GOT3 (cell line): ENCODE measurements at places on chromosomes 7 and 10.

DNA sequence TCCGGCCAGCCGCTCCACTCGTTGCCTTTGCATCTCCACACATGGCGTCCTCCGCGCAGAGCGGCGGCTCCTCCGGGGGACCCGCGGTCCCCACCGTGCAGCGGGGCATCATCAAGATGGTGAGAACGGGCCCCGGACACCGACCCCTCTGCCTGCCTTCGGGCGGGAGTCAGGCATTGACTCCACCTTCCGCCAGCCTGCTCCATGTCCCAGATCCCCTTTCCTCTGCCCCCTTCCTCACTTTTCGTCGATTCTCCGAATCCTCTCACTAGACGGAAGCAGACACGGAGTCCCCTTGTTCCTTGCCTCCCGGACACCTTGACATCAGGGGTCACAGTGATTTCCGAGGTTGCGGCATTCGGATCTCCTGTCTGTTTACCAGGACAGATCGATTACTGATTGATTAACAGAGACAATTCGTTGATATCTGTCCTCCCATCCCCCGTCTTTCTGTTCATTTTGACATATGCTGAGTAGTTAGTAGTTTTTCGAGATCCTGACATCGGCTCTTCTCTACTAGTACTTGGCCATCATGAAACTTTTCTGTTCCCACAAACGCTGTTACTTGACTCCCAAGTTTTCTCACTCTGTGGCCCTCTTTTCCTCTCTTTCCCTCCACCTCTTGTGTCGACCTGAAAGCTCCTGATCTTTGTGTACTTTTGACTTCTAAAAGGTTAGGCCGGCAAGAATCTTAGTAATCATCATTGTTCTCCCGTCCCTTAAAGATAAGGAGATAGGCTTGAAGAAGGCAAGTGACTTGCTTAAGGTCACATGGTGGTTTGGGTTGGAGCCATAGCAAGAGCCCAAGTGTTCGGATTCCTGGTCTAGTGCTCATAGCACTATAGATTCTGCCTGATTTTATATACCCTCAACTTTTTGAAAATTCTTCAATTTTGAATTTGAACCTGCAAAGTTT is 597 bp downstream of the SND1 start:
- no peak for DNase-seq

DNA sequence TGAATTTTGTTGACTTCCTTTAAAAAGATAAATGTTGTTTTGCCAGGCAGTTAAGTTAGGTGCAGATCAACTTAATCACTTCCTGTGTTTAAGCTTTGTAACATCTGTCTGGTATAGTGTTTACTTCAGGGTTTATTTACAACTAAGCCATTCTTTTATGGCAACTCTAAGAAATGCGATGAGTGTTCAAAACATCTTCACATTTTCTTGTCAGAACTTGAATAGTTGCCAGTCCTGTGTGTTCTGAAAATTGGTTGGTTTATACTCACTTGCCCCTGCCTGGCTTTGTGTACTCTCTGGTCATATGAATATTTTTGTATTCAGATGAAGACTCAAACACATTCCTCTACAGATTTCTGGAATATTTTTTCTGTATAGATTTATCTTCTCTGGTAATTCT is 327.2 kb downstream of the MDFIC start:
- no peak for DNase-seq

GRCh38 chr10:3172081-3172445 is 519 bp downstream of the PITRM1 start:
- no peak for DNase-seq

GRCh38 chr10:98047009-98047741 is 16.8 kb upstream of the CRTAC1 start:
- no peak for DNase-seq

- DNase-seq, result no peak
These were observed 235.1 kb downstream of the SEMA3E start for GRCh38 chr7:83413831-83414230.

GRCh38 chr7:147311336-147311735 is 1194.7 kb downstream of the CNTNAP2 start:
- DNase-seq, result no peak

DNA sequence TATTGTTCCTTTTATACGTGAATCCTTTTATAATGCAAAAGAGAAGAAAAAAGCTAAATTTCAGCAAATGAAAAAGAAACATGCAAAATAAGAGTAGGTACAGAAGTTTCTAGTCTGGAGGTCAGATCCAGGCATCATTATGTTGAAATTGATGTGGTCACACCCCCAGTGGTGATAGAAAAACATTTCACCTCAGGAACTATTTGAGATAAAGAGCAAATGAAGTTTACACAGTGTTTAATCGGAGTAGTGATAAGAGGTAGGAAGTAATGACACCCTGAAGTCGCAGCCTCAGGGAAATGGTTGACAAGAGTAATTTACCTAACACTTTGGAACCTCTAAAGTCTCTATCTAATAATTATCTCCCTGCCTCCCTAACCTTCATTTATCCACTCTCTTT is 536.0 kb upstream of the STEAP1 start:
- no peak for DNase-seq

DNA sequence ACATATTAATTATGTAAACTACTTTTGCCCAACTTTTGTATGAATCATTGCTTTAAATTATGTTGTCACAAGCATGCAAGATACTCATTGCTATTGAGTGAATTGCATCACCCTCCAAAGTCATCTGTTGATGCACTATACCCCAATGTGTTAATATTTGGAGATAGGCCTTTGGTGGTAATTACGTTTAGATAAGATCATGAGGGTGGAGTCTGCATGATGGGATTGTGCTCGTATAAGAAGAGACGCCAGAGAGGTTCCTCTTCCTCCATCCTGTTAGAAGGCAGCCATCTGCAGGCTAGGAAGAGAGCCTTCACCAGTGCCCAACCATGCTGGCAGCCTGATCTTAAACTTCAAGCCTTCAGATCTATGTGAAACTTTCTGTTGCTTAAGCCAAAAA is 95.3 kb upstream of the MAGI2 start:
- no peak for DNase-seq

DNA sequence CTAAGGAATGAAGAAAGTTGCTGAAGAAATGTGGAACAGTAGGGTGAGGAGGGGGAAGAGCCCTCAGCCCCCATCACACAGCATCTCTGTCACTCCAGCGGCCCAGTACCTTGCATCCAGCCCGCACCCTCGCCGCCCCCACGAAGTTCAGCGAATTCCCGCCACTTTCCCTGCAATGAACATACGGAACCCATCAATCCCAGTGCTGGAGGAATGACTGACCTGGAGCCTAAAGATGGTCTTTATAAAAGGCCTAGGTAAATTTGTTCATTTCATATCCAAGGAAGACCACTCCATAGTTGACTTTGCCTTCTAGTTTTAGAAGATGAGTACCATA is 779 bp upstream of the KIF5B start:
- no peak for DNase-seq

- DNase-seq, result no peak
These were observed 432 bp downstream of the TMEM248 start for GRCh38 chr7:66921396-66921917.

- DNase-seq, result no peak
These were observed 171.4 kb upstream of the HABP2 start for GRCh38 chr10:113381416-113381815.

GRCh38 chr7:143015084-143015483 is 11.8 kb downstream of the OR9A2 start:
- no peak for DNase-seq

DNA sequence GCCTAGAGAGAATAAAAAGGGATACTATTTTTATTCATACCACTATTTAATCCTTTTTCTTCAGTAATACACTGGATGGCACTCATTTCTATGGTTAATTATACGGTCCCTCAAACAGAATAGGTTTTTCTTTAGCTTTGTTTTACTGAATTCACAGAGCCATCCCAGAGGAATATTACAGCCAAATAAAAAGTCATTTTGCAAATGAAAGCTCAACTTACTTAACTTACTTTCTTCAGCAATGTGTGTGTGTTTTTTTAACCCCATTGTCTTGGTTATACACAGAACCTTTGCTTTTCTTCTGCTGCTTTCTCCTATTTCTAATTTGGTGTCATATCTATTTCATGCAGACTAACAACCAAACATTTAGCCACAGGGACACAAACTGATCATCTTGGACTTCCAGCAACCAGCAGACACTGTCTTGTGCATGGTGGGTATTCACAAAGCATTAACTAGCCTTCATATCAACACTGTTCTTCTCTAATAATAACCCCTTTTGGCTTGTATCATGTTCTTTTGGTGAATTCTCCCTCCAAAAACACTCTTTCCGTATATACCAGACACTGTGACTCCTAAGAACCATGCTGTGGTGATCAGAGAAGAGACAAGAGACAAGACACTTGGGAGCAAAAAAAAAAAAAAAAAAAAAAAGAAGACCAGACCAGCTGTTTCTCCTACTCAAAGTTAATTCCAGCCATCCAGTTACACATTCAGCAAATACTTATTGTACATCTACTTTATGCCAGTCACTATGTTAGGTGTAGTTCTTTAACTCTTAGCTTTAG is 40.4 kb downstream of the PIP4K2A start:
- no peak for DNase-seq

DNA sequence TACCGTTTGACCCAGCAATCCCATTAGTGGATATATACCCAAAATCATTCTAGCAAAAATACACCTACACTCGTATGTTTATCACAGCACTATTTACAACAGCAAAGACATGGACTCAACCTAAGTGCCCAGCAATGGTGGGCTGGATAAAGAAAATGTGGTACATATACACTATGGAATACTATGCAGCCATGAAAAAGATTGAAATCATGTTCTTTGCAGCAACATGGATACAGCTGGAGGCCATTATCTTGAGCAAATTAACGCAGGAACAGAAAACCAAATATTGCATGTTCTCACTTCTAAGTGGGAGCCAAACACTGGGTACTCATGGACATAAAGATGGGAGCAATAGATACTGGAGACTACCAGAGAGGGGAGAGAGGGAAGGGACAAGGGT is 223.9 kb downstream of the FRMD4A start:
- DNase-seq, result no peak

DNA sequence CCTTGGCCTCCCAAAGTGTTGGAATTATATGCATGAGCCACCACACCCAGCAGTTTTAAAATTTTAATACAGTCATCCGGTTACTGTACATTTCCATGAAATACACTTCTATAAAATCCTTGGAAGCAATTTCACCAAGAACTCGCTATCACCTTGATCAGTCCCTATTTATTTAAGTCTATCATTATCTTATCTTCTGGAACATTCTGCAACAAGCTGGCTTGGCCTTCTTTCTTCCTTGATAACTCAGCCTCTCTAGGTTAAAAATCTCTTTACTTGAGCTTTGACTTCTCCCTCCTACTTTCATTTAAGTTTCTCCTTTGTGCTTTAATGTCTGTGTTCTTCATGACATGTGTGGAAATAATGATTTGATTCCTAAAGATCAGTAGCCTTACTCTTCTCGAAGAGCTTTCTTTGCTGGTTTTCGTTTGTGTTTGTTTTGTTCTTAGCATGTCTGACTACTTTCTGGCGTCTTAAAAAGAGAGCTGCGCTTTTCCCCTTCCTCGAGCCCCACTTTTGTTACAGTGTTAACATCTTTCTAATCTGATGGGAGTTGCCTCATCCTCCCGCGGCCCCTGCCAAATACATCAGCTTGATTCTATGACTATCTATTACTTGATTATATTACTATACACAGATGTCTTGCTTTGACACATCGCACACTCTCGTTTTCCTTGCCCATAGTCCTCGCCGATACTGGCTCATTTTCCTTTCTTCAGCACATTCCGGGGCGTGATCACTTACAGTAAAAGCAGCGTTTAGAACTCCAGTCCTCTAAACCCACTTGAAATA is 11.1 kb upstream of the CALML5 start:
- DNase-seq, result no peak

DNA sequence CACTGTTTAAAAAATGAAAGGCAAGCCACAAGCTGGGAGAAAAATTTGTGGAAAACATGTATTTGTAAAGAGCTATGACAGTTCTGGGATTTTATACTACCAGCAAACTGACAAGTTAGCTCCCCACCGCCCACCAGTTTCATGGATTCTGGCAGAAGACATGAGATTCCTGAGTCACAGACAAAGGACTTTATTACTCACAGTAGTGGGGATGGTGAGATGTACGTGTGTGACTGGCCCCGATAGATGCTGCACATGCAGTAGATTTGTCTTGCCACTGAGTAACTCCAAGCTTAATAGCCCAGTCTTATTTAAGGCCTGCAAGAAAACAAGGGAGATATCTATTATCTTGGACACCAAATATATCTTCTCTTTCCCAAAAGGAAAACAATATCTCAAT is 281.7 kb downstream of the AHR start:
- no peak for DNase-seq

GRCh38 chr7:112381311-112382091 is 68.8 kb upstream of the IFRD1 start:
- DNase-seq, result no peak

DNA sequence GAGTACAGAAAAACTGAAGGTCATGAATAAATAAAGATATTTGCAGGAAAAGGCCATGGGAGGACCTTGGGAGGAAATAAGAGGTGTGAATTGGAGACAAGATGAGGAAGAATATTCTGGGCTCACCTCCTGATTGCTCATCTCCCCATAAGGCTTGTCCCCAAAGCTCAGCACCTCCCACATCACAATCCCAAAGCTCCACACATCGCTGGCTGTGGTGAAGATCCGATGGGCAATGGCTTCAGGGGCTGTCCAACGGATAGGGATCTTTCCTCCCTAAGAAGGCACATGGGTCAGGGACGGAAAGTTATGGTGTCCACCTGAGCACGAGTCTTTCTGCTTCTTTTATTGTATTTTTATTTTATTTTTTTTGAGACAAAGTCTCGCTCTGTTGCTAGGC is 12.9 kb downstream of the ZYX start:
- DNase-seq, result no peak

DNA sequence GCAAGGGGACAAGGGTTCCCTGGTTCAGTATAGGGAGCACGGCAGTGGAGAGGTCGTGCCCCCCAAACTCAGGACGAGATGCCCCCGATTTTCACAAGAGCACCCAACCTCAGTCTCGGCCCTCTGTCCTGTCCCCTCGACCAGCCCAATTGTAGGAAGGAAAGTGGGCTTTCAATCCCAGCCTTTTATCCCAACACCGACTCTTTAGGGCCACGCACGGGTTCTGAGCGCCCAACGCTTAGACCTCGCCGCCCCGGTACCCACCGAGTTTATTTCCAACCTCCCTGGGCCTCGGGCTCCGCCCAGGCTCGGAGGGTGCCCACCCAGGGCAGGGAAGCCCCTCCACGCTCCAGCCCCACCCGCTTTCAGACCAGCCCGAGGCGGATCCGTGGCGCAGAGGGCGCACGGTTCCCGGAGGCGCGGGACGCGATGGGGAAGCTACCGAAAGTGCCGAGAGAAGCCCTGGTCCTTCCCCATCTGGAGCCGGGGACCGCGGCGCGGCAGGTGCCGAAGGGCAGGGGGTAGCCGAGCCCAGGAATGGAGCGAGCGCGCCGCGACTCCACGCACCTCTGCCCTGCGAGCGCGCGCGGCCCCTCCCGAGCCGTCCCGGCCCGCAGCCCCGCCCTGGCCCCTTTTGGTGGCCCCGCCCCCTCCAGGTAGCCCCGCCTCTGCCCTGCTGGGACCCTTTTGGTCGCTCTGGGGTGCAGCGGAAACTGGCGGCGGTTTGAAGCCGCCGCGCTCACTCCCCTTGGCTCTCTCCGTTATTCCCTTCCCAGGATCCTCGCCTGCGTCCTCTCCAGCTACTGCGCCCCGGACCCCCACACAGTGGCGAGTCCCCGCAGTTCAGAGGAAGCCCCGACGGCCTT is 20.4 kb downstream of the GRID2IP start:
- DNase-seq, result no peak

- peak; percentile 20 for DNase-seq
These were observed 4.1 kb downstream of the ACBD7 start for GRCh38 chr10:15084502-15084922.
